ENCODE measurements at places on chromosomes 12 and 14.

DNA sequence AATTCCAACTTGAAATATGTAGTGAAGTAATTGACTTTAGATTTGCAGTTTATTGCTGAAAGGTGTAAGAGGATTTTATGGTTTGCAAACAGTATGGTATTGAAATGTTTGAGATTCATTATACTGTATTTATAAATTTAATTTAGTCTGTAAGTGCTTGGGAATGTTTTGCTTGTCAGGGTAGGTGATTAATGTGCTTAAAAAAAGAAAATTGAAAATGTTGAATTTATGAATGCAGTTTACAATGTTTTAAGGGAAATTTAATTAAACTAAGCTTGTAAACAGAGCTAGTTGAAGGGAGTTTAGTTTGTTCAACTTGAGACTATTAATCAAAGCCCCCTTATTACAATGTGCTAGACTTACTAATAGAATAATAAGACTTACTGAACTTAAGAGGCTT lies 18.0 kb upstream of the CRY1 start:
- no peak for DNase-seq

DNA sequence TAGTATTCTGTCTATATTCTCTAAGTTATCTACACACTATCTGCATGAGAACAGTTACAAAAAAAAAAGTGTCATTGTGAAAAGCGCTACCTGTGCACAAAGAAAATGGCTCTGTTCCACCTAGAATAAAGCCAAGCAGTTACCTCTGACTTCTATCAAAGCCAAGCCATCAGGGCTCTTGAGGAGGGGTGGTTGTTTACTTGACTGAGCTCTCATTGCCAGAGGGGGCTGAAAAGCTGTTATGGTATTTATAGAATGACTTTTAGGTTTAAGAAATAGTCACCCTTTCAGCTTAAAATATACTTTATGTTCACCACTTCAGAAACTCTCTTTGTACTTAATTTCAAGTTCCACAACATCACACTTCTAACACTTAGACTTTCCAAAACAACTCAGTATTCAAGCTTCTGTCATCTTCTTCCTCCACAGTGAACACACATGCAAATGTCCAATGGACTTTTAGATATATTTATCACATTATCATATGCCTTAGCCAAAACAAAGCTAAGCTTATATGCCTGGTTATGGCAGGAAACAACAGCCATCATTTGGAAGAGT lies 7.5 kb downstream of the ITPR2 start:
- DNase-seq: no peak

DNA sequence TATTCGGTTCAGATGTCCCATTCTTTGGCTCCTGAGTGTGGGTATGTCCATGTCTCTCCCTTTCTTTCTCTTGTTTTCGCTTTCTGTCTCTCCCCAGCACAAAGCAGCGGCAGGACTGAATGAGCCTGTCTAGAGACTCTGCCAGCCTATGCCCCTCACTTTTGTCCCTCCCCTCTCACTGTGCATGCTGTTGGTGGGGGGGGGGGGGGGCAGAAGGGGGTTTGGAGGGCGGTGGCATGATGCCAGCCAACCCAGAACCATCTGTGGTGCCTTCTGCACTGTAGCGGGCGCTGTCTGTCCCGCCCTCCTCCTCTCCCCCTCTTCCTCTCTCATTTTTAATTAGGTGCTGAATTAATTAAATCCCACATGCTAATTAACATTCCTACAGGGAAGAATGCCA lies 17.7 kb downstream of the NGDN start:
- no peak for DNase-seq

GRCh38 chr12:42761086-42761485 lies 171.5 kb upstream of the PRICKLE1 start:
- DNase-seq: no peak

DNA sequence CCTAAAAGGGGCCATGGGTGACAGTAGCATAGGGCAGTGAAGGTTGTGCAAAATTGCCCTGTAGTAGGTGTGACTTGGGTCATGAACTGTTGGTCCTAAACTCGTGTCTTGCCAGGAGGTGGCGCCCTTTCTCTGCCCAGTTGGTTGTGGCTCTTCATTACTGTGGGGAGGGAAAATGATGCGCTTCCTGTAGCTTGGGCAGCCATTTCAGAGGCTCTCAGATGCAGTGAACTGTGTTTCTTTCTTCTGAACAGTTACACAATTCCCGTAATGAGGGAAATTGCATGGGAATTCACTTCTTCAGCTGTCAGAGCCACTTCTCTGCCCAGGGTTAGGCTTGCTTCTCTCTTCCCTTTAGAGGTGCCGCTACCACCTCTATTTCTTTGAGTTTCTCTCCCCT lies 148.1 kb upstream of the NRXN3 start:
- peak; percentile 45 for DNase-seq

DNA sequence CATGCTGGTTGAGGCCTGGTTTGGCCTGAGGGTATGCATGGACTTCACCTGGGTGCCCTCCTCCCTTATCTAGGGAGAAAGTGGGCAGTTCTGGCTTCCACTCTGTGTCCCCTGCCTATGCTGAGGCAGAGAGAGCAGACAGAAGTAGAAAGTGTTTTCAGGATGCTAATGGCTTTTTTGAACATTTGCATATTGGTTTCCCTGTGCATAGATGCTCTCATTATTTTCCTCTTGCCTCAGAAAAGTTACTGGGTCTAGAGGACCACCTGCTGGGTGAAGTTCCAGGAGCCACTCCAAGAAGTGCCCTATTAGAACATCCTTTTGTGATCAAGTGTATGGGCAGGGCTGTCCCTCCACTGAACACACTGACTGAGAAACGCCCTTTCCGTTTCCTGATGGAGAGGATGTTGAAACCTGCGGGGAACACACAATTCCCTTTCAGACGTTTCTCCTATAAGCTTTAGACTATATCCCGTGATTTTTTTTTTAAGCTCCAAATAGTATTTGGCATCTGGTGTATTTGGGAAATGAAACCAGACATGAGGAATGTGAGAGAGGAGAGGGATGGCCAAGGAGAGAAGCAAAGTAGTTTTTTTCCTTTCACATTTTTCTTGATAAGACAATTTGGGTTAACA lies 66.6 kb downstream of the DAAM1 start:
- DNase-seq: peak; percentile 44

GRCh38 chr12:6692888-6693287 lies 3.7 kb upstream of the ZNF384 start:
- no peak for DNase-seq

DNA sequence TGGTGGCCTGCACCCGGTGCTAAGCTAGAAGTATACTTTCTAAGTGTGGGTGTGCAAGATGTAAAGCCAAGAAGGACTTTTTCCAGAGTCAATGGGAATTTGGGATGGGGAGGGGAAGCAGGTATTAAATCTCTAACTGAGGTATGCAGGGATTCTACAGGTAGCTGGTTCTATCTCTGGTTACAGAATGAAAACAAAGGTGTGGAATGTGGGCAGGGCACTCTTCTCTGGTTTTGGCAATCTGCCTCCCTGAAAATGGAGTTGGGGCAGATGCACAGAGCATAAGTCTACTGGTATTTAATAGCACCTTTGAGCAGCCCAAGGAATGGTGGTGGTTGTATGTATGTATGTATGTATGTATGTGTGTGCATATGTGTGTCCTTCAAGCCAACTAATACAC lies 66.7 kb upstream of the PPP1R12A start:
- DNase-seq: no peak

GRCh38 chr12:92469837-92470236 lies 233.0 kb upstream of the PLEKHG7 start:
- DNase-seq: no peak

DNA sequence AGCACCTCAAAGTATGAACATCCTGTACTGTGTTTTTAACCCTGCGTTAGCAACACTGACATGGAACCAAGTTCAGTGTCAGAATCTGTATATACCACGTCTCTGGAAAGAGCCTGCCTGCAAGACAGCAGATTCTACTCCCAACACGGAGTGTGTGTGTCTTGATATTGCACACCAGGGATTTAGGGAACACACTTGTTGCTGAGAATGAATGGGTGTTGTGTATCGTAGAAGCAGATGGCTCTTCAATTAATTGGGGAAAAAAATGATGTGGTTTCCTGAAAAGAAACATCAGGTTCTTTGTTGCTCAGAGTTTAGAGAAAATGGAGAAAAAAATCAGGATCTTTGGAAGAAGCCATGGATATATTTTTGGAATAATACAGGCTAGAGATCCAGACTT lies 170.8 kb downstream of the EGLN3 start:
- no peak for DNase-seq

GRCh38 chr12:82108615-82109014 lies 249.6 kb downstream of the CCDC59 start:
- DNase-seq: no peak

- no peak for DNase-seq
These were observed 21.0 kb upstream of the MYL2 start for GRCh38 chr12:110941391-110941790.

GRCh38 chr12:104935886-104936285 lies 22.2 kb downstream of the SLC41A2 start:
- no peak for DNase-seq

DNA sequence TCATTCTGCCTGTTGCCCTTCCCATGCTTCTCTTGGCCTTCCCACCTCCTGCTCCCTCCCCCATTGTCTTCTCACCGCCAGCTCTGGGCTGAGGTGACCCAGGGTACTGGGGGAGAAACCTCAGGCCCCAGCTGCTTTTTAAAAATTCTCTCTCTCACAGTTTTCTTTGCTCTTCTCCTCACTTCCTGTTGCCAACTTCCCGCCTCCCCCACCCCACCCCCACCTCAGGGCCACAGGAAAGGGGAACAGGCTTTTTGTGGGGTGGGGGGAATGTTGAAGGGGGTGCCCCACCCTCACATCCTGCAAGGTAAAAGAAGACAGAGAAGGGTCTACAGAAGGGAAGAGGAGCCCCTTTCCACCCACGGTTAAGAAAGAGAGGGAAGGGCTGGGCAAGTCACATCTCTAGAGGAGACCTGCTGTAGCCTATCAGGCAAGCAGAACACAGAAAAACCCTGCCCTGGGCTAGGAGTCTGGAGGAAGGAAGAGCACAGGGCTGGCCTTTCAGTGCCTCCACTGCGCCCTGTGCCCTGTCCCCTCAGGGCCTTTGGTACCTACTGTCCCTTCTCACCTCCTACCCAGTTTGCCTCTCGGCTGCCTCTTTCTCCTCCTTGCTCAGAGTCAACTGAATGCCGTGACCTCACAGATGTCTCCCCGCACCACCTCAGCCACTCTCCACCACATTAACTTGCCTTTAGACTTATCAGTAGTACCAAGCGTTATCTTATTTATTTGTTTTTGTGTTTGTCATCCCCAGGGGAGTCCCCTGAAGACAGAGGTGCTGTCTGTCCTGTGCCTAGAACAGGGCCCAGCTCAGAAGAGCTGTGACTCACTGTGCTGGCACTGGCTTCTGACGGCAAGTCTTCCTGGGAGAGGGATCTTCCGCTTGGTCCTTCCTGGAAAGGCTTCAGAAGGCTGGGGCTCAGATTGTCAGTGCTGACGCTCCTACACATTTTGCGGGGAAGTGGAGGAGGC lies 1.7 kb downstream of the ARHGAP9 start:
- no peak for DNase-seq

- DNase-seq: no peak
These were observed 10.2 kb downstream of the PLEKHA5 start for GRCh38 chr12:19139615-19140194.

- no peak for DNase-seq
These were observed 27.8 kb upstream of the BDKRB2 start for GRCh38 chr14:96176811-96177211.

DNA sequence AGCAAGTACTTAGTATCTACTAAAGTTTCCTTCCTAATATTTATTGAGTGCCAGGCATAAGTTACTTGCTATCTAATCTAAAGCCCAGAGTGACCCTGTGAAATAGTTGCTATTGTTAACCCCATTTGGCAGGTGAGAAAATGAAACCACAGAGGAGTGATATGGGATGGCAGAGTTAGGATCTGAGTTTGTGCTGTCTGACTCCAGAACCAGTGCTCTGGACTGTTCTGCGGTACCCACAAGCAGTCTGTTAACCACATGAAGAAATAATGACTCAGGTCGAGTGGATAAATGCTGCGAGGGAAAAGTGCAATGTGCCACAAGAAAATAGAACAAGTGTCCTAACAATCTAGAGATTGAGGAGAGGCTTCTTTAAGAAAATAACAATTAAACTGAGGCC lies 60.7 kb upstream of the GZMB start:
- no peak for DNase-seq

Data from NCI-H510A treated with DMSO at 0.1 percent for 48 hours (cell line).